ENCODE measurements at places on chromosomes 1 and 21.

DNA sequence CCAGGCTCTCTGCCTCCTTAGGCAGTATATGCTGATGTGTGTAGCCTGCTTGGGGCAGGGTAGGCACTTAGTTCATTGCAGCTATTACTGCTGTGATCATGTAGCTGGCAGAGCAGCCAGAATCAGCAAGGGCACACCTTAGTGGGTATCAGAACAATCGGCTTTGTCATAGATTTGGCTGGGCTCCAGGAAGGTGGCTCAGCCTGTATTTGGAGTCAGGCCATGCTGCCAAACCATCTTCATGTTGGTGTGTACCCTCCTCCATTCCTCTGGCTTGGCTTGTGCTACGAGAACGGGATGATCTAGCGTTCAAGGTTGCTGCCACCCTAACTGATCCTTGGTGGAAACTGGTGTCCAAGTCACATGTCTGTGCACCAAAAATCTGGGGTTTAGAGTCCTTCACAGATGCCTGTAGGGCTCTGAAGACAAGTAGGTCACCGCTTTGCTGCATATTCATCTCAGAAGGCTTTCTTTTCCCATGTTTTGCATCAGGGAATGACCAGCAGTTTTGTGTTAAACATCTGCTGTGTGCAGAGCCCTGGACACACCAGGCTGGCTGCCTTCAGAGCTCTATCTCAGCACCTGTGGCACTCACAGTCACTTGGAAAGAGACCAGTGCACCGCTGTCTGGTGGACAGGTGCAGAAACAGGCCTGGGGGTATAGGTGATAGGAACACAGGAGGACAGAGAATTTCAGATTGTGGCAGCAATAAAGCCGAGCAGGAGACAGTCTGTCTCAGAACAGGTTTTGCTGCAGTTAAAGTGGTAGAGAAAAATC is 23.7 kb downstream of the VANGL1 start:
- DNase-seq = no peak

DNA sequence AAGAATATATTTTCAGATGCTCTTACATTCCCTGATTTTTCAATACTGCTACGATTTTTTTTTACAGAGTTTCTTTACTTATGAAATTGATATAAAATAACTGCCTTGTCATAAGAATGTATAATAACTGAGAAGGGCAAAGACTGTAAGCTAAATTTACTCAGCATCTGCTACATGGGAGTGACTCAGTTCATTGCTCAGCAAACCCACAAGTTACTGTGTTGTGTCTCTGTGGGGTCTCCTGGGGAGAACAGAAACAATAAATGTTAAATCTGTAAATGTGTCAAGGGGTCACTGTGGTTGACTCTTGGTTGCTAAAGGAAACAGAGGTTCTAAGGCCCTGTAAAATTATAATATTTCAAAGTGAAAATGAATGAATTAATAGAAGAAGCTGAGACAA is 210.3 kb upstream of the CACYBP start:
- no peak for DNase-seq

DNA sequence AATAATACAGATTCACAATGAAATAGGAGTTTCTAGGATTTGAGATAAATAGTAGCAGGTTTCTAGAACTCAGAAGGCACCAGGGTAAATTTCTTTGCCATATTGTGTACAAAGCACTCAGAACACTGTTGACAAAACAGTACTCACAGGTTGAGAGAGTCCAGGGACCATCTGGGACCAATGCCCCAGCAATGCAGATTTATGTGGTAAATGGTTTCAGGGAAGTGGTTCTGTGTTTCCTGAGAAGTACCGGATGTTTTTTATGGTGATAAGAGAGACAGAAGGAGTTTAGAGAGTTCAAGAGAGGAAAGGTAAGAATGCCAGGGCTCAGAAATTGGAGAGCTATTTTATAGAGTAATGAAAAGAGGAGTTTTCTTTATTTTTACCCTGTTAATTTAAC is 29.6 kb upstream of the DIPK1A start:
- DNase-seq = no peak

DNA sequence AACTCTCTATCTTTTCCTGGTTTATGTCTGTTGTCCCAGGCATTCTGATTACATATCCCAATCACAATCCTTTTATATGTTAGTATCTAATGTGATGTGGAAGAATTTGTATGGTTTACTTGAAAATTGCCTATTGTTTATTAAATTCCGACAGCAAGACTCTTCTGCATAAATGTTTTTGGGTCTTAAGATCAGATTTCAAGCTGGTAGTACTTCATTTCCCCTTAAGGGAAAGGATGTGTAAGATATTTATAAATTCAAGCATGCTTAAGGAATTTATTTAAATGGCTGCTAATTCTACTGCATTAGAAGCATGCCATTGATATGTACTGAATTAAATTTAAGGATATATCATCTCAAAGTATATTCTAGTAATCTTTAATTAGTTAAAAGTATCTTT is 20.4 kb upstream of the GPR88 start:
- DNase-seq = no peak

DNA sequence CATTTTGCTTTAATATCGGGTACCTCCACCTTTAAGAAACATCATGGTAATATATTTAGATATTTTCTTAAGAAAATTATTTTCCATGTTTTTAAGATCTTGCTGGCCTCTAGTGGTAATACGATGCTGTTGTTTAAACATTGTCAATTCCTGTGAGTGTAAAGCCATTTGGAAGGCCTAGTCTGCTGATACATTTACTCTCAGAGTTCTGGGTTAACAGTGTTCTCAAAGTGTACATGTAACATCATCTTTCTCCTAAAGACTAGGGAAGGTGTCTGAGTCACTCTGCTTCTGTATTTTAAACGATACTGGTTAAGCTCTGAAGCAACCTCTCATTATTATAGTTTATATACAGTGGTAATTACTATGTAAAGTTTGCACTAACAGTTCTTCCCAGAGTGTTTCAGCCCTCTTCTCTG is 189.1 kb downstream of the RASAL2 start:
- DNase-seq = no peak

GRCh38 chr1:31736675-31737074 is 27.5 kb downstream of the ADGRB2 start:
- no peak for DNase-seq

DNA sequence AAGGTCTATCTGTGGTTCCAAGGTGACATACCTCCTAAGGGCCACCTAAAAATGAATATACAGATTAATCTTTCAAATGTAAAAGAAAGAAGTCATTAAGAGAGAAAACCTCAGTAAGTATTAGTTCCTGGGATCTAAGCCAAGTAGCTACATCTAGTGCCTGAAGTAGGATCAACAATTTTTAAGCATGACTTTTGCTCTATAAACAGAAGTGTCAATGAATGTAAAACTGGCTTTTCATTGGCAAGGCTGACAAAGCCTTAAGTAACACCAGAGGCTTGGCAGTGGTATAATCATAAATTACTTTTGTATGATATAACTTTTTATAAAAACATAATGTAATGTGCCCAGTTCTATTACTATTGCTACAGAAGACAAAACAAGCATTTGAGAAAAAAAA is 12.2 kb upstream of the ACADM start:
- no peak for DNase-seq

DNA sequence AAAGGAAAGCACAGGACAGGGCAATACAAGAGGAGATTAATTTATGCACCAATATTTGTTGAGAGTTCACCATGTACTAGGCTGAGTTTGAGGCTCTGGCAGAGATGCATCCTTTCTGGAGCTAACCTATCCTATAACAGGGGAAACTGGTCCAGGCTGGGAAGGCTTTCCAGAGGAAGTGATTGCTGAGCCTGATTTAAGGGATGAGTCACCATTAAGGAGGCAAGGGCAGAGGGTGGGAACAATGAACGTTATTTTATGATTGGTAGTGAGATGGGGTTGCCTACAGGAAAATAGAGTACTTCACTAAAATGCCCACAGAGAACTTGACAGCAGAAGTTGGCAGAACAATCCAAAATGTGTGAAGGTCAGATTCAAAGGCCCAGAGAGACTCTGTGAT is 141.4 kb downstream of the PLPP3 start:
- no peak for DNase-seq

GRCh38 chr1:16971341-16972188 is 8.9 kb downstream of the MFAP2 start:
- DNase-seq = peak; percentile 63

GRCh38 chr1:12615865-12616708 is 1.9 kb downstream of the DHRS3 start:
- no peak for DNase-seq
